ENCODE measurements at places on chromosomes 5 and 9. TPM values are rescaled to one million over a fixed set of nuclear protein-coding genes. Genes with fewer than 3 reads are reported as not detected.

DNA sequence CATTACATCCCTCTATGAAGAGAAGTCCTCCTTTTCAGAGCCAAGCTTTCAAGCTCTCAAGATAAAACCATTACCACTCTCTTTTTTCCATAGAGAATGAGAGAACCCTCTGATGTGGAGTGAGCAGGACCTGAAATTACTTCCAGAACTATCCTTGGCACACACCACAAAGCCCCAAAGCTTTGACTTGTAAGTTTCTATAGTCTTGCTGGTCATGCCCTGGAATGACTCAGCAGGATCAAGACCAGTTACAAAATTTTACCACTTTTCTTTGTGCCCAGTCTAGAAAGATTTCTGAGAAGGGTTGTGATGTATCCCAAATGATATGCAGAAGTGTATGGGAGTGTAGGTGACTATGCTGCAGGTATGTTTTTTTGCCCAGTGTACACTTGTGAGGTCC, 760.6 kb downstream of the TLE1 start:
- H3K27ac ChIP-seq: no peak overlapping the region
- no peak for DNase-seq
- H3K27me3 ChIP-seq: no peaks in the 10 kb centered on the region

DNA sequence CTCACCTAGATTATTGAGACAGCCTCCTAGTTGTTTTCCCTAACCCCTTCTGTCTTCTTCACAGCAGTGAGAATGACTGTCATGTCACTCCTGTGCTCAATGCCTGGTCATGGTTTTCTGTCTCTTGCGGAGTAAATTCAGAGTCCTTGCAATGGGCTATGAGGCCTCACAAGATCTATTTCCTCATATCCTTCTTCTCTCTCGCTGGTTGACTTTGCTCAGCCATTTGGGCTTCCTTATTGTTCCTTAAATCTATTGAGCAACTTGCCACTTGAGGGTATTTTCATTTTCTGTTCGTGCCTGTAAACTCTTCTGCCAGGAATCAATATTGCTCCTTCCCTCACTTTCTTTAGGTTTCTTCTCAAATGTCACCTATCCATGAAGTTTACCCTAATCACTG, 9.0 kb downstream of the PPP3R2 start:
- H3K4me1 ChIP-seq: peaks cover 4% of the 10 kb centered on the region
- H3K4me3 ChIP-seq: no peak overlapping the region
- no peak overlapping the region for H3K27ac ChIP-seq
- H3K27me3 ChIP-seq: no peaks in the 10 kb centered on the region

- H3K4me1 ChIP-seq: peaks cover 8% of the 10 kb centered on the region
- no peaks in the 10 kb centered on the region for H3K27me3 ChIP-seq
- H3K4me3 ChIP-seq: no peak overlapping the region
These were observed 34.0 kb upstream of the RXRA start for GRCh38 chr9:134291961-134292871.

DNA sequence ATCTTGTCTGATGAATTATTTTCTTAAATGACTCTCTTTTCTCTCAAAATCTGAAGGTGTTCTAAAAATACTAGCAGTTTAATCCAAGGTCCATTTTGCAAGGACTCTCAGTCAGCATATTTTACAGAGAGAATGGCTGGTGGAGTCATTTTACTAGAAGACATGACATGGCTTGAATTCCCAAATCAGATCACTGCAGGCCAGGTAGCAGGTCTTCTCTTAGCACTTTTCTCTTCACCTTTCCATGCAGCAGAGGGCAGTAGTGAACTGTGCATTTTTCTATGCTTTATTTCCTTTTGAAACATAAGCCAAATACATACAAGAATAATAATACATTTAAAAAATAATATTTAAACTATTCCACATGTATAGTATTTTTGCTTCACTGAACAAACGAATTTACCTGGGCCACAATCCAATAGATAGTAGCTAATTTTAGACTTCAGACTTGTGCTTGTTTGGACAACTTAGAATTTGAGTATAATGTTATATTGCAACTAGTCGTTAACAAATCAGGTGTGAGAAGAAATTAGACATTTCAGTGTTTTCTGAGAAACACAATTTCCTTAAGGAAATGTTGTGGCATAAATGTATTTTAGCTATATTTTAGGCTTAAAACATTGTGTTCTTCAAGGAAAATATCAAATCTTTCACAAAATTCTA, 289.4 kb upstream of the DAB2 start:
- no peaks in the 10 kb centered on the region for H3K4me1 ChIP-seq
- H3K36me3 ChIP-seq: no peaks in the 10 kb centered on the region
- DNase-seq: no peak
- H3K27ac ChIP-seq: no peak overlapping the region
- no peaks in the 10 kb centered on the region for H3K27me3 ChIP-seq

DNA sequence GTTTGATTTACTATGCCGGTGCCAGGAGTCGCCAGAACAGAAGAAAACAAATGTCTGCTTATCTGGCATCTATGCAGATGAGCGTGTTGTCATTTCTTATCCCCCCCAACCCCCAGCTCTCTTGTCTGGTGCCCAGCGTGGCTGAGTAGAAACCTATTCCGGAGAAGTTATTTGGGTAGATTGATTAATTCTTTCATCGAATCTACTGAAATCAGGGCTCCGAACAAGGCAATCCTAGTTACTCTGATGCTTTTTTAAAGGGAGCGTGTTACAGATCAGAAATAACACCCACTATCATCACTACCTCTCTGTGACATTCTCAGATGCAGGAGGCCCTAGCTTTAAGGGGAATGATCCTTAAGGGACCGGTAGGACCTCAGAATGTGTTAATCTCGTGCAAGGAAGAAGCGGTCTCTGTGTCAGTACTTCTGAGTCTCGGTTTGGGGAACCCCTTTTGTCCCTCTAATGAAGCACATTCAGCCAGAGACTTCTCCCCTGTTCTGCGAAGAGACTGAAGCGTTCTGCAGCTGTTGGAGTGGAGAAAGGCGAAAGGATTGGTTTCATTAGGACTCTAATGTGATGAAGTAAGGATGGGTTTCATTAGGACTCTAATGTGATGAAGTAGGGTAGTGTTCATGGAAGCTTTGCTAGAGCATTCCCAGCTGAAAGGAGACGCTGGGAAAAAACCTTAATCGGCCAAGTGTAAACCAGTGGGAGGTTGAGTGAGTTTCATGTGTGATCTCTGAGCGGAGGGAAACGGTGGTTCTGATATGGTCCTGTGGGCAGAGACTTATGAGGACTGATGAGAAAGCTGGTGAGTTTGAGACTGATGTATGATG, 1.5 kb downstream of the PIP5K1B start:
- peaks cover 4% of the 10 kb centered on the region for H3K4me1 ChIP-seq
- no peak for DNase-seq
- H3K27me3 ChIP-seq: peaks cover 21% of the 10 kb centered on the region

GRCh38 chr9:114806526-114806900, 674 bp upstream of the TNFSF15 start:
- no peaks in the 10 kb centered on the region for H3K36me3 ChIP-seq
- no peak overlapping the region for H3K4me3 ChIP-seq
- H3K4me1 ChIP-seq: peaks cover 23% of the 10 kb centered on the region
- H3K27me3 ChIP-seq: no peaks in the 10 kb centered on the region
- no peak overlapping the region for H3K27ac ChIP-seq

DNA sequence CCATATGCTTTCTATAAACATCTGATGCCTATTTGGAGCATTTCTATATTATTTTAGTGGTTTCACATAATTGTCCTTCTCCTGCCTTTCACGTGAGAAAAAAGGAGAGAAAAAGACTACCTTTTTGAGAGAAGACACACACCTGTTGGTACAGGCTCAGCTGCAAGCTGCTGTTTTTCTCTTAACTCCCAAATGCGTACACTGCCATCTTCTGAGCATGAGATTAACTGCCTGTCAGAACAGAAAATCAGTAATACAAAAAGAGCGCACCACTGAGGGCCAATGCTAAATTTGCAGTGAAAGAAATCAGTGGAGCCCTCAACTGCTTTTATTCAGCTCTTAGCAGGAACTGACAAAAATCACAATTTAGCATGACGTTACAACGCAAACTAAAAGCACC, 54.9 kb downstream of the WDR41 start:
- no peak overlapping the region for H3K4me3 ChIP-seq
- H3K27me3 ChIP-seq: no peaks in the 10 kb centered on the region
- H3K36me3 ChIP-seq: no peaks in the 10 kb centered on the region
- DNase-seq: no peak

- H3K27ac ChIP-seq: no peak overlapping the region
- H3K27me3 ChIP-seq: no peaks in the 10 kb centered on the region
- no peak overlapping the region for H3K4me3 ChIP-seq
- no peaks in the 10 kb centered on the region for H3K36me3 ChIP-seq
- H3K4me1 ChIP-seq: 0 out of 2 replicates have a peak, but pooled peaks cover 2% of the 10 kb centered on the region
These were observed 95.1 kb upstream of the ITGA1 start for GRCh38 chr5:52692606-52693005.

- H3K27ac ChIP-seq: no peak overlapping the region
- DNase-seq: no peak
- H3K4me1 ChIP-seq: no peaks in the 10 kb centered on the region
- no peaks in the 10 kb centered on the region for H3K36me3 ChIP-seq
These were observed 58.7 kb upstream of the TMED7 start for GRCh38 chr5:115684513-115685037.

- H3K36me3 ChIP-seq: no peaks in the 10 kb centered on the region
- no peak for DNase-seq
- no peaks in the 10 kb centered on the region for H3K27me3 ChIP-seq
- H3K27ac ChIP-seq: no peak overlapping the region
These were observed 183.8 kb downstream of the CDH12 start for GRCh38 chr5:22669345-22669744.

DNA sequence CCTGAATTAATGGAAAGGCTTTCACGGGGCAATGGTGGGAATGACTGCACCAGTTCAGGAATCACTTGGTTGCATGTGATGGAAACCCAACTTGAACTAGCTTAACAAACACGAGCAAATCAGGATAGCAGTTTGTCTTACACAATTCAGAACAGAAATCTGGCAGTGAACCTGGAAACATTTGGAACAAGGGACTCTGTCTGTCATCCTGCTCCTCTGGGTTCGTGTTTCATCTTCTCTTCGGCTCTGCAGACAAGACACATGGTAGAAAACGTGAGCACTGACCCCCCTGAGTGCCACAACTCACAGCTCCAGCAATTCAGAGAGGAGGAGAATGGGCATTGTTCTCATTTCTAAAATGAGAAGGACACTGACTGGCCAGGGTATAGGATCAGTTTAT, 218.1 kb upstream of the NREP start:
- no peak overlapping the region for H3K27ac ChIP-seq
- H3K27me3 ChIP-seq: no peaks in the 10 kb centered on the region
- H3K4me1 ChIP-seq: no peaks in the 10 kb centered on the region
- H3K36me3 ChIP-seq: no peaks in the 10 kb centered on the region
- H3K4me3 ChIP-seq: no peak overlapping the region

GRCh38 chr9:112846528-112847488, 43.9 kb downstream of the SLC46A2 start:
- peaks cover 9% of the 10 kb centered on the region for H3K4me1 ChIP-seq
- no peaks in the 10 kb centered on the region for H3K36me3 ChIP-seq
- DNase-seq: no peak

- H3K4me1 ChIP-seq: no peaks in the 10 kb centered on the region
- H3K27me3 ChIP-seq: no peaks in the 10 kb centered on the region
- no peak overlapping the region for H3K4me3 ChIP-seq
- no peak for DNase-seq
- H3K27ac ChIP-seq: no peak overlapping the region
These were observed 562.9 kb upstream of the FTMT start for GRCh38 chr5:121288781-121289180.

DNA sequence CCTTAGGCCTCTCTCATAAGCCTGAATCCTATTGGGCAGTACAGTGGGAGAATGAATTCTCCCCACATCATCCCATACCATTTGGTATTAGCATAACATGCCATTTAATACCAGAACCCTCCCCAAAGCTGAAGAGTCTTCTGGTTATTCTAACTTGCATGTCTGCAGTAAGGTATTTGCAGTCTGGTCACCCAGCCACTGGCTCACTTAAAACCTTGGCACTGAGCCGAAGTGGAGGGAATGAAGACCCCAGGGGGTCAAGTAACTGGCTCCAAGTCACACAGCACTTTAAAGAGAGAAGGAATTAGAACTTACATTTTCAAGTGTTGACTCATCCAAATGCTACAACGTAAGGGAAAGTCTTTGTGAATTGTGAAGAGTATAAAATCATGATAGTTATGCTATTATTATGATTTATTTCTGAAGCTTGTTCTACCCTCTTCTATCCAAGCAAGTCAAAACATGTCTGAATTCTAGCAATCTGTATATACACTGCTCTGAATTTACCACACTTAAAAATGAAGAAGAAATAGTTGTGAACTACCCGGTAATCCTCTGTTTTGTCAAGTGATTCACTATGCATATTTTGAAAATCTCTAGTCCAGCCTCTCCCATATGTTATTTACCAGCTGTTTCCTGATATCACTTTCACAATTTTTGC, 28.5 kb downstream of the GLRA1 start:
- DNase-seq: no peak
- H3K27me3 ChIP-seq: peaks cover 33% of the 10 kb centered on the region
- H3K4me3 ChIP-seq: no peak overlapping the region
- H3K36me3 ChIP-seq: no peaks in the 10 kb centered on the region
- no peak overlapping the region for H3K27ac ChIP-seq
- no peaks in the 10 kb centered on the region for H3K4me1 ChIP-seq

DNA sequence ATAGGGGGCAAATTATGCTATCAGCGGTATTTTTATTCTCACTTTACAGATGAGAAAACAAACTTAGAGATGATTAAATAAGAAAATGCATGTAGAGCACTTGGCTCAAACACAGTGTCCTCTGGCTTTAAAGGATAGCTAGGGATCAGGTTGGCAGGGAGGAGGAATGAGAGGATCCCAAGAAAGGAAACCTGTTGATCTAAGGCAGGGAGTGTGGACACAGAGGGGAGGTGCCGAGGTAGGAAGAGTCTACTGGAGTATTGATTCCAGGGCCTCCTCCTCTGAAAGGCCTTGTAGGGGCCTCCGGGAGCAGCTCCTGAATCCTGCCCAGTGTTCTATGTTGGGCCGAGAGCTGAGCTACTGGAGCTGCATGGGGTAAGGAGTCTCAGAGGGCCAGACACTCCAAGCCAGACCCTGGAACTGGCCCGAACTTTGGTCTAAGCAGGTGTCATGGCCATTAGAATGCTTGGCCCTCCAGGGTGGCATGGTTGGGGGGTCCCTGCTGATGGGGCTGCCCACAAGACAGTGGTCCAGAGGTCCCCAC, 30.4 kb upstream of the TCF7 start:
- DNase-seq: no peak
- no peak overlapping the region for H3K27ac ChIP-seq
- no peak overlapping the region for H3K4me3 ChIP-seq
- H3K36me3 ChIP-seq: no peaks in the 10 kb centered on the region

- H3K36me3 ChIP-seq: no peaks in the 10 kb centered on the region
- no peak for DNase-seq
- H3K4me1 ChIP-seq: no peaks in the 10 kb centered on the region
- no peak overlapping the region for H3K27ac ChIP-seq
These were observed 4.3 kb upstream of the HAPLN1 start for GRCh38 chr5:83724935-83725334.

SPINK13 gene
- total RNA-seq: not detected

SLC4A9 gene
- 0.15 TPM for total RNA-seq

CNTLN gene
- 10.5 TPM for total RNA-seq

ZFP2 gene
- total RNA-seq: 0.78 TPM

C5orf24 gene
- total RNA-seq: 19.6 TPM

SAXO1 gene
- not detected for total RNA-seq

COL27A1 gene
- total RNA-seq: 22.8 TPM

C1QTNF2 gene
- total RNA-seq: 1.3 TPM
